IPS DF 6.9 (cell line): ENCODE measurements at places on chromosomes 5 and 9.

- DNase-seq = no peak
Observed at GRCh38 chr9:11973011-11973410, 720.2 kb upstream of the TYRP1 start.

GRCh38 chr5:119327018-119327417, 28.8 kb upstream of the TNFAIP8 start:
- no peak for DNase-seq

GRCh38 chr5:168482361-168482760, 3.9 kb upstream of the RARS1 start:
- no peak for DNase-seq

DNA sequence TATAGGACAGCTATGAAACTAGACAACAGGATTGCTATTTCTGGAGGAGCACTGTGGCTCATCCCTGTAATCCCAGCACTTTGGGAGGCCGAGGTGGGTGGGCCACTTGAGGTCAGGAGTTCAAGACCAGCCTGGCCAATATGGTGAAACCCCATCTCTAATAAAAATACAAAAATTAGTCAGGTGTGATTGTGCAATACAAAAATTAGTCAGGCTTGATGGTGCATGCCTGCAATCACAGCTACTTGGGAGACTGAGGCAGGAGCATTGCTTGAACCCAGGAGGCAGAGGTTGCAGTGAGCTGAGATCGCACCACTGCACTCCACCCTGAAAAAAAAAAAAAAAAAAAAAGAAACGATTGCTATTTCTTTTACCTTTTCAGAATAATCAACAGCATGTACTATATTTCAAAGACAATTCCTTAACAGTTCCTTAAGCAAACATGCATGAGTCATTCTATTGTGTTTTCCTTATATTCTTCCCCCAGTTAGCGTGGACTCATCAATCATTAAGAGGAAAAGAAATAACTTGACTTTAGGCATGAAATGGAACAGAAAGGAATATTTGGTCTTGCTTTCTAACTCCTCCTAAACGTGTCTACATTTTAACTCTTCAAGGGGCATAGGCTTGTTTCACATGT, 162.6 kb downstream of the TAF11L14 start:
- no peak for DNase-seq

GRCh38 chr5:32845171-32845570, 134.1 kb downstream of the NPR3 start:
- no peak for DNase-seq

GRCh38 chr5:43192558-43193180, 644 bp downstream of the NIM1K start:
- no peak for DNase-seq

- no peak for DNase-seq
Observed at GRCh38 chr5:97606531-97606930, 423.5 kb upstream of the RIOK2 start.

- DNase-seq = no peak
Observed at GRCh38 chr5:92518318-92518904, 1062.6 kb downstream of the NR2F1-AS1 start.

- DNase-seq = no peak
Observed at GRCh38 chr5:57316798-57317327, 143.0 kb downstream of the GPBP1 start.

DNA sequence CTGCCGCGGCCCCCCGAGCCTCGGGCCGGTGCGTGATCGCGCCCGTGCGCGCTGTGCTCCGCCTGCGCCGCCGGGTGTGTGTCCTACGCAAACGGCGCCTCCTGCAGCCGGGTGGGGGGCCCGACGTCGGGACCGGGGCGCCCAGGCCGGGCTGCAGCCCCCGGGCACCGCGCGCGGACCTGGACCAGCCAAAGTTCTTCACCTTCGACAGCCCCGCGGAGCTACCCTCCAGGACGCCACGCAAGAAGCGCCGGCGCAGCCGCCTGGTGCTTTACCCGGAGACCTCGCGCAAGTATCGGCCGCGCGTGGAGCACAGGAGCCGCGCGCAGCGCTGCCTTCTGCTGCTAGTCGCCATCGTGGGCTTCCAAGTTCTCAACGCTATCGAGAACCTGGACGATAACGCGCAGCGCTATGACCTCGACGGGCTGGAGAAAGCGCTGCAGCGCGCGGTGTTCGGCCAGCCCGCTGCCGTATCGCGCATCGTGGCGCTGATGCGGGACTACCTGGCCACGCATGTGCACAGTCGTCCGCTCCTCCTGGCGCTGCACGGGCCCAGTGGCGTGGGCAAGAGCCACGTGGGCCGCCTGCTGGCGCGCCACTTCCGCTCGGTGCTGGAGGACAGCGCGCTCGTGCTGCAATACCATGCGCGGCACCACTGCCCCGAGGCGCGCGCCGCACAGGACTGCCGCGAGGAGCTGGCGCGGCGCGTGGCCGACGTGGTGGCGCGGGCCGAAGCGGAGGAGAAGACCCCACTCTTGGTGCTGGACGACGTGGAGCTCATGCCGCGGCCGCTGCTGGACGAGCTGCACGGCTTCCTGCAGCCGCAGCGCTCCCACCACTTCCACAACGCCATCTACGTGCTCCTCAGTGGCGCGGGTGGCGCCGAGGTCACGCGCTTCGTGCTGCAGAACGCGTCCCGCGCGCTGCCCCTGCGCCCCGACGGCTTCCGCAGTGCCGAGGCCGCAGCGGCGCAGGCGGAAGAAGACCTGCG, 1.5 kb downstream of the TOR4A start:
- no peak for DNase-seq

DNA sequence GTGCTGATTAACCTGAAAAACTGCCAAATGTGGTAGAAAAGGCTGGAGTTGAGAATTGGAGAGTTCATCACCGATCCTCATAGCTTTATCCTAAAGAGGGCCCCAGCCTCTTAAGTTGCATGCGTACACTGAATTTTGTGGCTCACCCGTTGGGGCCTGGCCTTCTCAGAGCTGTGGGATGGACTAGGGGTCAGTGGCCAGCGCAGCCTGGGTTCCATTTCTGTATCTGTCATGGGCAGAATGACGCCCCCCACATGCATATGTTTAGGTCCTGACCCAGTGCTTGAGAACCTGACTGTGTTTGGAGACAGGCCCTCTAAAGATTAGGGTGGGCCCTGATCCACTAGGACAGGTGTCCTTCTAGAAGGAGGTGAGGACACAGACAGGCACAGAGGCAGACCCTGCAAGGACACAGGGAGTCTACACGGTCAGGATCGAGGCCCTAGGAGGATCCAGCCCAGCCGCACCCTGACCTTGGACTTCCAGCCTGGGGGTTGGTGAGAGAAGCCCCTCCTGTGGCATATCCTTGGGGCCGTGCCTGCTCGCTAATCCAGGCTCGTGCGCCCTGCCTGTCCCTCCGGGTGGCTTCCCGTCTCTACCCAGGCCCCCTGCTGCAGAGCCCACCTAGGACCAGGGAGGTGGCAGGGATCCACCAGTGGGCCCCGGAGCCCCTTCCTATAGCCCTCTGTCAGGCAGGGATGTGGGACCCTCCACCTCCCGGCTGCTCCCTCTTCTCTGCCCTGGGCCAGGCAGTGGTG, 32.2 kb downstream of the NDUFS6 start:
- no peak for DNase-seq

DNA sequence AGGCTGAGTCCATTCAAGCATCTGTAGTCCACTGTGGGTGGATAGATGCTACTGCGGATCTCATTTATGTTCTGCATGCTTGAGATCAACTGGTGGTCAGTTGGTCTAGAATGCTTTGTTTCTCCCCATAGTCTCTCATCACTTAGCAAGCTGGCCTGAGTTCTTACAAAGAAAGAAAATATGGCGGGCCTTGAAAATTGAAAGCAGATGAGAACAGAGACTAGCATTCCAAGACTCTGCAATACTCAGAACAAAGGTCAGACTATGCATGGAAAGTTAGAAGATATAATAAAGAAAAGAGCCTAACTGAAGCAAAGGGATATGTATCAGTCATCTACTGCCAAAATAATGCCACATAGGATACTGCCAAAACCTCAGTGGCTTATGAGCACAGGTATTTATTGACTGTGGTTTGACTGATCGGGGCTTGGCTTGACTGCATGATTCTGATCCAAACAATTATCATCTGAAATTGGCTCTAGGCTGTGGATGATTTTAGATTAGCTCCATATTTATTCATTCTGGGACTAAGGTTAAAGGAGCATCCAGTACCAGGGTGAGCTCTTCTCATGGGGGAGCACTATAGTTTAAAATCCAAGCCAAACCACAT, 258.9 kb downstream of the TAF11L14 start:
- no peak for DNase-seq

GRCh38 chr5:35436400-35437057, 181.1 kb upstream of the SPEF2 start:
- no peak for DNase-seq

DNA sequence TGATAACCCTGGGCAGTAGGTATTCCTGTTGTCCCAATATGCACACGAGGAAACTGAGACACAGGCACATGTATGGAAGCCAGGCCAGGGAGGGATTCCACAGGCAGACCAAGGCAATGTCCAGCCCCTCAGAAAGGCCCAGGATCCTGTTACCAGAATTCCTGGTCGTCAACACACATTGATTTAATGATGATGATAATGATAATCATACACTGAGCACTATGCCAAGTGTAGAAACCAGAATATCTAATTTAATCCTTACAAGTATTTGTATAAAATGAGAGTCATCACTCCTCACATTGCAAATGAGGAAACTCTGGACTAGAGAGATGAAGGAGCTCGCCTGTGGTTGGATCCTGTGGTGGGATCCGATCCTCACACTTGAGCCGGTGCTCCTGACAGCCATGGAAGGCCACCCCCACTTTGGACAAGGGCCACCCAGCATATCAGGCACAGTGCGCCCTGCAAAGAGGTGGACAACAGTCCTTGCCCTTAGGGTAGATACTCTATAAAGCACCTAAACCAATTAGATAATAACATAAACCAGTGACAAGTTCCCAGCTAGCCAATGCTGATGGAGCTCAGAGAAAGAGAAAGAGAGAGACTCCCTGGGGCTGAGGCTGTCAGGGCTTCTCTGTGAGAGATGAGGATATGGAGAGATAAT, 185.3 kb downstream of the SLIT3 start:
- no peak for DNase-seq

GRCh38 chr5:54415896-54416601, 39.5 kb upstream of the HSPB3 start:
- no peak for DNase-seq

- no peak for DNase-seq
Observed at GRCh38 chr5:14101922-14102321, 41.2 kb upstream of the TRIO start.

DNA sequence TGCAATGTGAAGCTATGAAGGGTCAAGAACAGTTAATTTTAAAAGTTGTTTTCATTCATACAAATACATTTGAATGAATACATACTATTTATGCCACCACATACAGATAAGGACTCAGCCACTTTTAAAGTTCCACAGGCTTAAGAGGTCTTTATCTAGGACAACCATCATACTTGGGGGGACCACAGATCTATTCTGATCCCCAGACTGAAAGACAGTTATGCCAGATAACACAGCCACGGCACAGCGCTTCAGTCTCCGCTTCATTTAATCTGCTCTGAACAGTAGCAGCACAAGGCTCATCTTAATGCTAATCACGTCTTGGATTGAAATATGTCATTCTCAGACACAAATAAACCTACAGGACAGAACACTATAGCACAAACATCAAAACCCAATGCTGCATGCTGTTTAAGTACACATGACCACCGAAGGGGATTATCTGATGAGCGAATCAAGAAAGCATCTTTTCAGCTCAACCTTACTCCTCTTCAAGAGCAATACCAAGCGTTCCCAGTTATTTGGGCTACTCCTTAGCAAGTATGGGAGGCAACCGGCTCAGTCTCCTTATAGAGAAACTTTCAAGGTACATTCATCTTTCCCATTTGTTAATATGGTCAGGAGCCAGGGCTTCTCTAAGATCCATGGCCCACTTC, 33.3 kb downstream of the PUM3 start:
- DNase-seq = no peak

DNA sequence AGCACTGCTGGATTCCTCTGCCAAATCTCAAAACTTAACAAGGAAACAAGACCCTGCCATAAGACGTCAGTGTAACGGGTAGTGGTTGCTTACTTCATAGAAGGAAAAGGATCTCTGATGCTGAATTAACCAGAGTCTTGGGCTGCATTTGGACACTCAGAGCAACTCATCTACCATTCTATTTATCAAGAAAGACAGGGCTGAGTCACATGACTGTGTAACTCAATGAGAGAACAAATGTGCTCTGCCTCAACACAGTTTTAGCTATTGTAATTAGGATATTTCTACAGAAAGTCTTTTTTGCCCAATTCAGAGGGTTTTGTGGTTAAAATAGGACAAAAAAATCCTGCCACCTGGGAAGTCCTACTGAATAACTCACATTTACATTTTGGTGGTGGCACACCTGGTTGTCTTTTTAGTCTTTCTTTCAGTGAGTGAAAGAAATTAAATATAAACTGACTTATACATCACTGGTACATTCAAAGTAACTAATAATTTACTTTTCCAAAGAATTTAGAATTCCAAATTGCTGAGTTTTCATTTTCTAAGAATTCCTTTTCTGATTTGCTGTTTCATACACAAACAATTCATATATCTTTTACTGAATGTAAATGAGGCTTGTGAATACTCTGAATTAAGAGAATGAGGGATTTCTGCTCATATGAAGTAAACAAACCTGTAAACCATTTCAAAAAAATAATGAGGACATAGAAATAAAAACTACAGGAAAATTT, 104.4 kb downstream of the MPDZ start:
- no peak for DNase-seq

- no peak for DNase-seq
Observed at GRCh38 chr5:81986126-81986525, 14.3 kb downstream of the ATG10 start.

DNA sequence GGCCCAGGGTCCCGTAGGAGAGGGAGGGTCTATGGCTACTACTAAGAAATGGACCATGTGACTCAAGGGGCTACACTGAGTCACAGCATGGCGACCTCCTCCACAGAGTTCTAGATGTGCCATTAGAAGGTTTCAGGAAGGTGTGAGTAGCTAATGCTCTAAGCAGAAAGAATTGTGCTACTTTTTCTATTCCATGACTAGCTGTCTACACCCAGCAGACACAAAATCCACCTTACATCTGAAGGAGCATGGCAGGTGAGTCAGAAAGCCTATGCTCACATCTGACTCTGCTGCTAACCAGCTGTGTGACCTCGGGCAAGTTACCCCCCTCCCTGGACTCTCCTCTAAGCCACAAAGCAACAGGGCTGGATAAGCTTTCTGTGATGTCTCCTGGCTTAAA, 14.4 kb upstream of the MEIKIN start:
- no peak for DNase-seq

DNA sequence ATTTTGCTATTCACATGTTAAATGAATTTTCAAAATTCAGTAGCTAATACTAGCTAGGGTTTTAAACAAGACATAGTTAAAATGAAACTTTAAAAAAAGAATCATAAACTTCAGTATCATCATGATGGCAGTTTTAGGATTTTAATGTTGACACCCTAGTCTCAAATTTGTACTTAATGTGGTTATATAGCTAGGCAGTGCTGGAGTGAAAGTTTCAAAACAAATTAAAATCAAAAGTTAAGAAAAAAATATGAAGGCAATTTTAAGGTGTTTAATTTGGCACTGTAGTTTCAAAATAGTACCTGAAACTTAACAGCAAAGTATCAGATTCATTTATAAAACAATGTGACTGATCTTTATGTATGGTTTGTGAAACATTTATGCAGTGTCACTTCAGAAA, 19.3 kb upstream of the CDKN2B start:
- no peak for DNase-seq
